Activated T-helper 1 cell treated with anti-CD3 and anti-CD28 coated beads, Interleukin-2, amount 50 U/mL, for 16 hours (primary cell): ENCODE measurements at places on chromosomes 1 and 21.

- DNase-seq: no peak
These were observed 194.5 kb downstream of the DSCAM start for GRCh38 chr21:40652436-40652835.

- no peak for DNase-seq
These were observed 3.6 kb downstream of the PARP1 start for GRCh38 chr1:226404063-226404903.

DNA sequence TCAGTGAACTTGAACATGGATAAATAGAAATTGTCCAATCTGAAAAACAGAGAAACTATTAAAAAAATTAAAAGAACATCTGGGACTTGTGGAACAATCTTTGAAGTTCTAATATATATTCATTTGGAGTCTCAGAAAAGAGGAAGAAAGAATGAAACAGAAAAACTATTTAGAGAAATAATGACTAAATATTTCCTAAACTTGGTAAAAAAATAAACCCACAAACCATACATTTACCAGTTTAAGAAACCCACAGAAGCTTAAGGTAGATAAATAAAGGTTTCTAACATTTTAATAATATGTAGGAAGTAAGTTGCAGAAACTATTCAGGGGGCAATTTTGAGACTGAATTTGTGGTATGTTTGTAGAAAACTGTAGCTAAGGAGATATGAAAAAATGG is 437.8 kb downstream of the PTBP2 start:
- DNase-seq: no peak

DNA sequence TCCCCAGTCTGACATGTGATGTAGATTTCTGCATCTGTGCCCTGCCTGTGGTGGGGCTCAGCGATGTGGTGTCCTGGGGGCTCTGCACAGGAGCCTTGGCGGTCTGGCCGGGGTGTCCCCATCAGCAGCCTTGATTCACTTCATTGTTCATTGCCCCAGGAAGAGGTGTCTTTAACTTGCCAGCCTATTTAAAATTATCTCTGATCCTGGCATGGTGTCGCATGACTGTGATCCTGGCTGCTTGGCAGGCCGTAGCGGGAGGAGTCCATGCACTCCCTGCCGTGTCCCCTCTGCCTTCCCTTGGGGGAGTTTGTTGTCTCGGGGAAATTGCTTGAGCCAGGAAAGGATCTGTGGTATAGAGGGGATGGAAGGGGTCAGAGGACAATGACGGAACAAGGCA is 59.9 kb downstream of the TRIM11 start:
- no peak for DNase-seq

DNA sequence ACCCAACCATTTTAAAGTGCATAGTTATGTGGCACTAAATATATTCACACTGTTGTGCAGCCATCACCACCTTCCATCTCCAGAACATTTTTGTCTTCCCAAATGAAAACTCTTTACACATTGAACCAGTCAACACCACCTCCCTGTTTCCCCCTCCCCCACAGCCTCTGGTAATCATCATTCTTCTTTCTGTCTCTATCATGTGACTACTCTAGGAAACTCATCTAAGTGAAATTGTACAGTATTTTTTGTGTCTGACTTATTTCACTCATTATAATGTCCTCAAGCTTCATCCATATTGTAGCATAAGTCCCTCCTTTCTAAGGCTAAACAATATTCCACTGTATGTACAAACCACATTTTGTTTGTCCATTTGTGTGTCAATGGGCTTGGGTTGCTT is 128.0 kb downstream of the RUNX1 start:
- no peak for DNase-seq

DNA sequence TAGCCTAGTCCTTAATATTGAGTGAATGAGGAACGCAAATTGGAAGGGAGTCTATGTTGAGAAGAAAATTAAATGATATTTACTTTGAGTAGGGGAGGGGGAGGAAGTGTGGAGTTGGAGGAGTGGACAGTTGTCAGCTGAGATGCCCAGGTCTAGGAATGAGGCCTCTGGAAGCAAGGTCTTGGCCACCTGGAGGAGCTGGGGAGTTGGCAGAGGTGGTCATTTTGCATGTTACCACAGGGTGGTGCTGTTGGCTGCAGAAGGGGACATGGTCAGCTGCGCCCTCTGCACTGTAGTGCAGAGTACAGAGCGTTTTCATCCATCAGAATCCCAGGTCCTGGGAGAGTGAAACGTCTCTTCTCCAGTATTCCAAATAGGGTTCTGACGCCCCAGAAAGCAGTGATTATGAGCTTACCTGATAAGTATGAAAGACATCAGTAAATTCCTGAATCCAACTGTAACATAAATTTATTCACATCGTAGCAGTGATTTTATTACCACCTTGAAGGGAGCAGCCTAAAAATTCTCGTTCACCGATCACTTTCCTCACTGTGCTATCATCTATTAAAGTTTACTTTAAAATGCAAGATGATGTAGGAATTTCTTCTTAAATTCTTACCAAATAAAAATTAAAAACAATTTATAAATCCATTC is 13.8 kb downstream of the PARK7 start:
- DNase-seq: no peak

DNA sequence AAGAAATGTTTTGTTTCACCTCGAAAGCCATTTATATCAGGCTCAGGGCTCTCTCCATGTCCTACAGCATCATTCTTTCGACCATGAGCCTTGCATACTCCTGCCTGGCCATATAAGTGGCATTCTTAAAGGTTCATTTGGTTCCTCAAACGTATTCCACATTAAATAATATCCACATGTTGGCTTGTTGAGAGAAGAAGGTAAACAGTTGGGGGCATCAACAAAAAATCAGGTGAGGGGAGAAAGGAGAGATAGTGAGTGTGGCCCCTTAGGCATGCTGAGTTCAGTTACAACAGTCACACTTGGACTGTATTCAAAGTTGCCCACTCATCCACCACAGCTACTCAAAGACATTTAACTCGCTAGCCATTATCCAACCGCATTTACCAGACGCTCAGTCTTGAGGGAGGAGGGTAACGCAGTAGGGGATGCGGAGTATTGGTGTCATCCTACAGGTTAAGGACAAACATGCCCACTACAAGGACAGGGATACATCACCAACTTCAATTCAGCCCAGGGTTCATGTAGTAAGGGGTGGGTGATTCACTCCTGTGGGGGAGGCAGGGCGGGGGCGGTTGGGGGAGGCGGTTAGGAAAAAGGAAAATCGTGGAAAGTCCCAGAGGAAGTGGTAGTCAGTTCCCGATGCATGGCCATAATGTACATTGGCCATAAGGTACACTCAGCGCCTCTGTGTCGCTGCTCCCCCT is 1.4 kb downstream of the ZNF697 start:
- DNase-seq: no peak

- DNase-seq: no peak
These were observed 207.1 kb upstream of the DEPDC1 start for GRCh38 chr1:68703921-68704354.
